ENCODE measurements at places on chromosomes 5 and 9. TPM values are rescaled to one million over a fixed set of nuclear protein-coding genes. Genes with fewer than 3 reads are reported as not detected.

DNA sequence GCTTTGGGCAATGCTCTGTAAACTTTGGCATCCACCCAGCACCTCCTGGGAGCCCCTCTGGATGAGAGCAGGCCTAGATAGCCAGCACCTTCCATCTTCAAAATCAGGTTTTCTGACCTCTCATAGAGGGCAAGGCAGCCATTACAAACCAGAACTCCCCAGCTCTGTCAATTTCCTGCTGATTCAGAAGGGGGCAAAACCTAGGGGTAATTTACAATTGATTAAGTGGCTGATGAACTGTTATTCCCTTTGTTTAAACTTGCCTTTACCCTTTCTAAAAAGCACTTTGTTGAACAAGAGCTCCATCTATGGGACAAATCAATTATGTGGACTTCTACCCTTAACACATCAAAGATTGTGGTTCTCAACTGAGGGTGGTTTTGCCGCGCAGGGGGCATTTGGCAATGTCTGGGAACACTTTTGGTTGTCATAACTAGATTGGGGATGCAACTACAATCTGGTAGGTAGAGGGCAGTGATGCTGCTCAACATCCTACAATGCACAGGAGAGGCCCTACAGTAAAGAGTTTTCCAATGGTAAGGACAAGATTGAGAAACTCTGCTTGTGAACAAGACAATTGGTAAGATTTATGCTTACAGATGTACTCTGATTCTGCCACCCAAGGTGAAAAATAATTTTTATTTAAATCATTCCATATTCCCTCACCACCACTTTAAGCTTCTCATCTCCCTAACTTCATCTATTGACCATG is 184.1 kb downstream of the MARCHF11 start:
- no peak for DNase-seq

DNA sequence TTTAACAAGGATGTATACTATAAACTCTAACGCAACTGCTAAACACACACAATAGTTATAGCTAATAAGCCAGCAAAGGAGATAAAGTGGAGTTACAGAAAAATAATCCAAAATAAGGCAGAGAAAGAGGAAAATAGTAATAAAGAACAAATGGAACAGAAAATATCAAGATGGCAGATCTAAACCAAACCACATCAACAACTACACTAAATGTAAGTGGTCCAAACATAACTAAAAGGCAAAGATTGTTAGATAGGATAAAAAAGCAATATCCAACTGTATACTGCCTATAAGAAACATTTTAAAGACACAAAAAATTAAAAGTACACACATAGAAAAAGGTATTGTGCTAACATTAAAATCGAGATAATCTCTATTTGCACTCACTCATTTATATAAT is 5.6 kb upstream of the COL23A1 start:
- no peak for DNase-seq

GRCh38 chr5:150623878-150624216 is 16.6 kb upstream of the SYNPO start:
- no peak for DNase-seq

GRCh38 chr9:33446946-33447798 is at the start of gene AQP3:
AQP3 (minus strand) TSS chr9:33447593; CDS start chr9:33447530, 63 bp downstream.
- peak; percentile 91 for DNase-seq

- DNase-seq, result no peak
These were observed 5.7 kb downstream of the NAIF1 start for GRCh38 chr9:128061275-128061960.

DNA sequence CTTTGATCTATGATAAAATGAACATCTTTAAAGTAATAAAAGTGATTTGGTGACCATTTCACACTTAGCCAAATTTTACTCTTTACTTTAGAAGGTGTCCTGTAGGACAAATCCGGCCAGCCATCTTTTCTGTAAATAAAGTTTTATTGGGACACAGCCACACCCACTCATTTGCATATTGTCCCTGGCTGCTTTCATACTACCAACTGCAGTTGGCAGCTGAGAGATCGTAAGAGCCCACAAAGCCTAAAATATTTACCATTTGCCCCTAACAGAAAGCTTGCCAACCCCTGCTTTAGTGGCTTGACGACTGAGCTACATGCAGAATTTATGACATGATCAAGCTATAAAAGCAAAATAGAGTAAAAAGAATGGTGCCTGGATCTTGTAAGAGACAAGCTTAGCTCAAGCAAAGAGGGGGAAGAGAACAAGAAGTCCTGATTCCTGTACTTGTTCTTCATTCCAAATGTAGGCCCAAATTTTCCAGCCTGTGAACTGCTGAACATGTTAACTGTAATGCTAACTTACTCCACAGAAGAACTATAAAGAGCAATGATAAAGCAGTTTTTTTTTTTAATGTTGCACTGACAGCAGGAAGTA is 7.4 kb upstream of the FBXO10 start:
- no peak for DNase-seq

DNA sequence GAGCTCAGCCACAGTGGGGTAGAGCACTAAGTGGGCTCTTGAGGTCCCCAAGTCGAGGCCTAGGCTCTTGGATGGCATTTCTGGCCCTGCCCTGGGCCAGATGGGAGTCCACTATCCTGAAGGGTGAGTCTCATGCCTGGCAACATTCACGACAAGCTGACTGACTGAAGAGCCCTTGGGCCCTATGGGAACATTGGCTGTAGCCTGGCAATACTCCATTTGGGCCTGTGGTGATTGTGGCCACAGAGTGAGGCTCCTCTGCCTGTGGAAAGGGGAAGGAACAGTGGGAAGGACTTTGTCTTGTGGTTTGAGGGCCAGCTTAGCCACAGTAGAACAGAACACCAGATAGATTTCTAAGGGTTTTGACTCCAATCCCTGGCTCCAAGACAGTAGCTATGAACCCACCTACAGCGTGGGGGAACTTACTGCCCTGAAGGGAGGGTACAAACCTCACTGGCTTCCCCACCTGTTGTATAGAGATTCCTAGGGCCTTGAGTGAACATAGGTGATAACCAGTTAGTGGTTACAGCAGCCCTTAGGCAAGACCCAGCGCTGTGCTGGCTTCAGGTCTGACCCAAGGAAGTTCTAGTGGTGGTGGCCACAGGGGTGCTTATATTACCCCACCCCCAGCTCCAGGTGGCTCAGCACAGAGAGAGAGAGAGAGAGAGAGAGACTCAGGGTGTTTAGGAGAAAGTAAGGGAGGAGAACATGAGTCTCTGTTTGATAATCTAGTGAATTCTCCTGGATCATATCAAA is 72.4 kb downstream of the KIAA0825 start:
- DNase-seq, result no peak

- no peak for DNase-seq
These were observed 6.6 kb upstream of the CCDC187 start for GRCh38 chr9:136310273-136311030.

DNA sequence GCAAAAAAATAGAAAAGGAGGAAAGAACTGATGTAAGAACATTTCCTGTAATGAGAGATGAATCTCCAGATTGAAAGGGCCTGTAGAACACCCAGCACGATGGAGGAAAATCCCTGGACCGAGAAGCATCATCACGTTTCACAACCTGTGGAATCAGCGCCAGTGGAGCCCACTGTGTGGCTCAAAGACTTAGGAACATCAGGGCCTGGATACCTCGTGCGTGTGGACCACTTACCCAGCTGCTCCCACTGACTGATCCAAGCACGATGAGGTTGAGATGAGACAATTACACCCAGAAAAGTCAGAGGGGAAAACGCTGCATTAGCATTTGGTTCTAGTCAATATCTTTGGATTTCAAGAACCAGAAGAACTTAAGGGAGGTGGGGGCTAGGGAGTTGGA is 224.6 kb downstream of the SYK start:
- no peak for DNase-seq

DNA sequence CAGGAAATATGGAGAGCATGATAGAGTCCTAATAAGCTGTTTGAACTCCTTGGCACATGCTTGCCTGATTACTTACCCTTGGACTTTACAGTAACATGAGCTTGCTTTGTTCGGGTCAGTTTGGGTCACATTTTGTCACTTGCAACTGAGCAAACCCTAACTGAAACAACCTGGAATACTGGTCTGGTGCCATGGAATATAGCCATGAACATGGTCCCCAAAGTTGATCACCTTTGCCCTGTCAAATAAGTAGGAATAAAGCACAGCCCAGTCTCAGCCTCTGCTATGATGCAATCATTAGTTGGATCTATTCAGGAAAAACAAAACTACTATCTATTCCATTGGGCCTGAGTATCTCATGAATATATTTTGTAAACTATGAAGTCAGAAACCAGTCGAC is 18.2 kb downstream of the CDO1 start:
- no peak for DNase-seq

DNA sequence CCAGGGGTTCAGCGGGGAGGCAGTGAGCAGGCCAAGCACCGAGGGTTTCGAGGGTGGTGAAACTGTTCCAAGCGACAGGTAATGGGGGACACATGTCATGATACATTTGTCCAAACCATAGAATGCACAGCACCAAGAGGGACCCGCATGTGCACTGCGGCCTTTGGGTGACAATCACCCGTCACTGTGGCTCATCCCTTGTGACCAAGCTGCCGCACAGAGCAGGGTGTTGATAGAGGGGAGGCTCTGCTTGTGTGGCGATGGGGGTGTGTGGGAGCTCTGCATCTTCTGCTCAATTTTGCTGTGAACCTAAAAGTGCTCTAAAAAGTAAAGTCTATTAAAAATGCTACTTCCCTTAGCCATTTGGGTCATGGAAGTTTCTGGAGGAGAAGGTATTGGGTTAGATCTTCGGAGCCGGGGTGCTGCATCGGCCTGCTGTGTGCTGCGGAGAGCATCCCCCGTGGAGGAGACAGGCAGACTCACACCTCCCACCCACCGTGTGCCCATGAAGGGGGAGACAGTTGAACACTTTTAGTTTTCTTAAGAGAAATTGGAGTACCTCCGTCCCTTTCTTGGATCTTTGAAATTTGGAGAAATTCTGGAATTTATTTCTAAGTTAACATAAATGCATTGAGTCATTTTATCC is 280.4 kb upstream of the IRX2 start:
- DNase-seq, result no peak

GRCh38 chr9:91995000-91995655 is 45.1 kb upstream of the ROR2 start:
- no peak for DNase-seq

The TNC gene
- total RNA-seq, result 52.9 TPM

The PLEKHG4B gene
- 2.0 TPM for total RNA-seq

The LHFPL2 gene
- 41.0 TPM for total RNA-seq

The CCL21 gene
- total RNA-seq, result 37.7 TPM

The NMUR2 gene
- total RNA-seq, result 2.1 TPM
